ENCODE measurements at places on chromosomes 1 and 21.

DNA sequence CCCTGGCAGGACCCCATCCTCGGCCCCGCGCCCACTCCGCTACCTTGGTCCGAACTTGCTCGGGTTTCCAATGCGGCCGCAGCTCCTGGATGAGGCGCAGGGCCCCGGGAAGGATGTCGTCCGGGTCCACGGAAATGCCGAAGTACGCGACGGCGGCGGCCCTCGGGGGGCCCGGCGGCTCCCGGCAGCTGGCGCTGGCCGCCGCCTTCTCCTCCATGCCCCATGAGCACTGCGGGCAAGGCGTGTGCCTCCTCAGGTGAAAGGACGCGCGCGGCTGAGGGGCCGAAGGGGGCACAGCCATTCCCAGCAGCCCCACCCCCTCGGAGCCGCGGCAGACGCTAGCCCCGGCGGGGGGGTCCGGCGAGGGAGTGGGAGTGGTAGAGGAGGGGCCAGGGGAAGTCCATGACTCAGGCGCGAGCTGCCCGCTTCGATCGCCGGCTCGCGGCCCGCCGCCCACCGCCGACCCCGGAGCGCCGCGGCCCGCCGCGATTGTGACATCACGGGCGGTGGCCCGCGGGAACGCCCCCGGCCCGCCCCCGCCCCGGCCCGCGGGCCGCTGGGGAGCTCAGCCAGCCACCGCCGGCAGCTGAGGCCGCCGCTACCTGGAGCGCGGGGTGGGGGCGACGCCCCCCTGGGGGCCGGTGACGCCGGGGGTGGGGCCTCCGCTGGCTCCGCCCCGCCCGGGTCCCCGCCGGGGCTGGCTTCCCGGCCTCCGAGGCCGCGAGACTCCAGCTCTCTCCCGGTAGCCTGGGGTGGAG is at the start of gene ETNK2:
ETNK2 (minus strand) TSS at position 493 of the 758 bp plus-strand sequence; CDS start at position 301, 192 bp downstream.
- peak; percentile 87 for DNase-seq

DNA sequence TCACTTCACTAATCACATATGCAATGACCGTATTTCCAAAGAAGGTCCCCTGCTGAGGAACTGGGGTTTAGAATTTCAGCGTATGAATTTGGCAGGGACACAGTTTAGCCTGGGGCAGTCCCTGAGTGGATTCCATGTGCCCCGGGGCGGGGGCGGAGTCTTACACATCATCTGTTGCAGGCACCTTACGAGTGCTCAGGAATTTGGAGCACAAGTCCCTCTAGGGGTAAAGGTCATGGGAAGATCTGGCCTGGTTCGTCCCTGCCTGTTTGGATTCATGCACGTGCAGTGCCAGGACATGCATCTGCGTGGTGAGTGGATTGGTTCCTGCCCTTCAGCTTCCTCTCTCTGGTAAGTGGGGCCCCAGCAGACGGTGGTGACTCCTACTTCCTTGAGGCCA is 208.3 kb upstream of the C1orf174 start:
- peak; percentile 9 for DNase-seq

DNA sequence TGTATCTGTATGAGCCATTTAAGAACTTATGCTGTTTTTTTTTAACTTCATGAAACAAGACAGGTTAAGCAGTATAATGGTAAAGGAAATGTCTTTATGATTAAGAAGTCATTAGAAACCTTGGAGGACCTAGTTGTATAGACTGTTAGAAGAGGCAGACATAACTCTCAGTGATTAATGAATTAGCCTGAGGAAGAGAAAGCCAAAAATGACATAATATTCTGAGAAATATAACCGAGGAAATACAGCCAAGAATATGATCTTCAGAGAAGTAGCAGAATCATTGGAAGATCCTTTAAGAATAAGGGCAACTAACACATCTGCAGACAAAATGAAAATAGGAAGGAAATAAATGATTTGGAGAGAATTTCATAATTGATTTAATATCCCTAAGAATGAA is 738.1 kb upstream of the NCAM2 start:
- no peak for DNase-seq

DNA sequence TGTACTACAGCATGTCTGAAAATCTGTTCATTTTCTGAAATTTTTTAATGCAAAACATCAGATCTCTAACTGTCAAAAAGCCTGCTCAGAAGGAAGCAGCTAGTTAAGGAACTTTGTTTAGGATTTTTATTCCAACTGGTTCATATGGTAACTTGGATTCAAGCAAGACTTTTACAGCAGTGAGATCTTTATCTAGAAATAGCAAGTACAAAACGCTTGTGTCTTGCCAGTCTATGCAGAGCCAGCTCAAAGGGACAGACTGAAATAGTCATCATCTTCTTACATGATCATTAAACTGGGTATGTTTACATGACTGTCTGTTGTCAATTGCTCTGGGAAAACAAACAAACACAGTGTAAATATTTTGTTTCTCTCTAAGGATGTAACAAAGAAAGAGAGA is 37.6 kb downstream of the DDAH1 start:
- no peak for DNase-seq

DNA sequence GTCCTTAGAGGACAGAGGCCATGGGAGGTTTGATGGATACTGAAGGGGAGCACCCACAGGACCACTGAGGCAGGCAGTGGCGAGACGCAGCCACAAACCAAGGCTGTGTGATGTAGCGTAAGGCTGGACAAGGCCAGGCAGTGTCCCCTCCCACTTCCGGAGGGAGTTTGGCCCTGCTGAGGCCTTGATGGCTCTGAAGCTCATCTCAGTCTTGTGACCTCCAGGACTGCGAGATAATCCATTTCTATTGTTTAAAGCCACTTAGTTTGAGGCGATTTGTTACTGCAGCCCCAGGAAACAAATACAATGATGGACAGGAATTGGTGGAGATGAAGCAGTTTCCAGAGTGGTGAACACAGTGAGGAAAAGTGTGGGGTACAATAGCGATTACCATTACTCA is 15.3 kb downstream of the PIGP start:
- no peak for DNase-seq

- no peak for DNase-seq
Measured at GRCh38 chr1:50853325-50853724, 106.7 kb downstream of the FAF1 start.

GRCh38 chr21:43985690-43986251 is 26.3 kb upstream of the TRAPPC10 start:
- DNase-seq: no peak

GRCh38 chr1:1677718-1678580 is 14.6 kb downstream of the SLC35E2B start:
- DNase-seq: no peak

- peak; percentile 31 for DNase-seq
Measured at GRCh38 chr1:246198115-246198816, 308.8 kb downstream of the SMYD3 start.

DNA sequence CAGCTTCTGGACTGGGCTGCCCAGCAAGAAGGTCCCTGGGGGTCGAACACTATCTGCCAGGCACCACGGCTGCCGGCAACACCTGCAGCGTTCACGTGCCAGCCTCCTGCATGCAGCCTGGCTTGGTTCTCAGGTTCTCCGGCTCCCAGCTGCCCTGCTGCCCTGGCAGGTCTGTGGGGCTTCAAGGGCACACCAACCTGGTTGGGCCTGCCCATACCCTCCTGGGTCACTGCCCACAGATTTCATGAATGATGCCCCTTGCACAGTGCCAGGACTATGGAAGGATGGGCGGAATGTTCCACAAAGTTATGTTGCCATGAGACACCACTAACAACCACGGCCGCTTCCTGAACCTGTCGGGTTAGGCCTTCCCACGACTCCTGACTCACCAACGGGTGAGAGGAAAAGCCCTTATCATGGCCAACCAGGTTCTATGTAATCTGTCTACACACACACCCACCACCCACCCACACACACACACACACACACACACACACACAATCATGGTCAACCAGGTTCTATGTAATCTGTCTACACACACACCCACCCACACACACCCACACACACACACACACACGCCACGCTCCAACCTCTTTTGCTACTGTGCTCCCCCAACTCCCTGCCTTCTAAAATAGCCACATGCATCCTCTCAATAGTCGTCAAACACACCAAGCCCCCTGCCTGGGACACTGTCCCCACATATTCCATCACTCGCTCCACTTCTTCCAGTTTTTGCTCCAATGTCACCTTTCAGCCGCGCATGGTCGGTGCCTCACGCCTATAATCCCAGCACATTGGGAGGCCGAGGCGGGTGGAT is 32.2 kb downstream of the HSPG2 start:
- peak; percentile 21 for DNase-seq

GRCh38 chr1:162187687-162188276 is 118.3 kb downstream of the NOS1AP start:
- peak; percentile 38 for DNase-seq

All from NCI-H69 (cell line).